Hematopoietic multipotent progenitor cell treated with erythropoietin and hydrocortisone succinate and interleukin-3 and kit ligand, for 4 days (in vitro differentiated cells): ENCODE measurements at places on chromosomes 5 and 9.
A peak's percentile ranks its signal among the peaks of the same experiment; 100 is the strongest.

DNA sequence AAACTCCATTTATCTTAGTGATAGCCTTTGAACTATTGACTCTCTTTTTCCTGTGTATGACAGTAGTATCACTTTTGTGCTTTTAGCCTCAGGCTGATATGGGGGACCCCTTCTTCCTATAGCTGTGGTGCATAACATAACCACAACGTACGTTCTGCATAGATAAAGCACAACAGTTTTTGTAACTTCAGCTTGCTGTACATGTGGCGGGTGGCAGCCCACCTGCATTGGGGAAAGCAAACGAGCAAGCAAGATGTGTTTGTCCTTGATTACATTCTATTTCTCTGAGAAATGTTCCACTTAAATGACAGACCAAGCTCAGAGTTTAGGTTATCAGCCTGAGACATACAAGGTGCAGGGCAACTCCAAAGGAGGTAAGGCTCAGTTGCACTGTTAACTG, 309.4 kb downstream of the KDM4C start:
- DNase-seq = peak; percentile 94

DNA sequence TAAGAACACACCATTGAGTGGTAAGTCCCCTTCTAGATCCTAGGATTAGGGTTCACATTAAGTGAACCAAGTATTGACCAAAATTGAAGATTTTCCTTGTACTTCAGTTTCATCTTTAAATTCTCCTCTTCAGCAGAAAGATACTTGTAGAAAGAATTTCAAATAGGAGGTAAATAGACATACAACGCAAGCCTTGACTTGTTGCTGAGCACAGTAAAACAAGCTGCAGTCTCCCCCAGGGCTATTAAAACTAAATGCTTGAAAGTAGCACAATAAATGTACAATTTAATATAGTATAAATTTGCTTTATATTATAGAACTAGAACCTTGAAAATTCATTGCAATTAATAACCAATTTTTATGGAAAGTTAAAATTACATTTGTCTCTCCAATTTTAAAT, 170.1 kb upstream of the TARS1 start:
- no peak for DNase-seq

DNA sequence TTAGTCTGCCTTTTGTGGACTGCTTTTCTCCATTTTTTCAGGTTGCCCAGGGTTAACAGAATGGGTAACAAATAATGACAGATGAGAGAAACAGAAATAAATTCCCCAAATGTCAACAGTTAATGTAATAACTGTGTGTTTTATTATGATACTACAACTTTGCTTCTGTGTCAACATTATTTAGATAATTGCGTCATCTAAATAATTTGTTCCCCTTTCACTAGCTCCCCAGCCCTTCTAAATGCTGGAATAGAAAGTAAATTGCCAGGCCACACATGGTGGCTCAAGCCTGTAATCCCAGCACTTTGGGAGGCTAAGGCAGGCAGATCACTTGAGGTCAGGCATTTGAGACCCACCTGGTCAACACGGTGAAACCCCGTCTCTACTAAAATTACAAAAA, 53.5 kb downstream of the RNF38 start:
- peak; percentile 48 for DNase-seq

GRCh38 chr5:21058289-21058688, 1070.3 kb upstream of the CDH18 start:
- DNase-seq = no peak

- DNase-seq = peak; percentile 56
Measured at GRCh38 chr9:72907421-72907820, 45.4 kb downstream of the ALDH1A1 start.

DNA sequence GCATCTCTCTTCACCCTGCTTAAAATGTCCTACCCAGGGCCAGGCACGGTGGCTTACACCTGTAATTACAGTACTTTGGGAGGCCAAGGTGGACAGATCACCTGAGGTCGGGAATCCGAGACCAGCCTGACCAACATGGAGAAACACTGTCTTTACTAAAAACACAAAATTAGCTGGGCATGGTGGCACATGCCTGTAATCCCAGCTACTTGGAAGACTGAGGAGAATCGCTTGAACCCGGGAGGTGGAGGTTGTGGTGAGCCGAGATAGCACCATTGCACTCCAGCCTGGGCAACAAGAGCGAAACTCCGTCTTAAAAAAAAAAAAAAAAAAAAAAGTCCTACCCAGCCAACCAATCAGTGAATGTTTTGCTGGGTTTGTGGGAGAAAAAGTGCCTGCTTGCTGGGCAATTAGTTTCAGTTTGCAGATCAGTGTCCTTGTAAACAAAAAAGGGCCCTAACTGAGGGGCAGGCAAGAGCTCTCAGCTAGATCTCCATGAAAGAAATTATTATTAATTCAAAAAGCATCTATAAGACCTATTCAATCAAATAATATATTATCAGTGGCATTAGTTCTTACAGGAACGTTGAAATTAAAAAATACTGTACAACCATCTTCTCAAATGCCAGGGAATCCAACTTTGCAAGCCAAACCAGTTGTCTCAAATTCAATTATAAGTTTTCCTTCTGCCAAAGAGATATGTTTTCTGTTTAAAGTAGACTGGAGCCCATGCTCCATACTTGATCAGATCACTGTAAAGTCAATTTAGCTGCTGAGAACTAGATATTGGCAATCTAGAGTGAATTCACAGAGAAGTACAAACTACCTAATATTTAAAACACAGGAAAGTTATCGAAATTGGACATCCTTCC, 3.9 kb downstream of the MEGF9 start:
- DNase-seq = peak; percentile 91

DNA sequence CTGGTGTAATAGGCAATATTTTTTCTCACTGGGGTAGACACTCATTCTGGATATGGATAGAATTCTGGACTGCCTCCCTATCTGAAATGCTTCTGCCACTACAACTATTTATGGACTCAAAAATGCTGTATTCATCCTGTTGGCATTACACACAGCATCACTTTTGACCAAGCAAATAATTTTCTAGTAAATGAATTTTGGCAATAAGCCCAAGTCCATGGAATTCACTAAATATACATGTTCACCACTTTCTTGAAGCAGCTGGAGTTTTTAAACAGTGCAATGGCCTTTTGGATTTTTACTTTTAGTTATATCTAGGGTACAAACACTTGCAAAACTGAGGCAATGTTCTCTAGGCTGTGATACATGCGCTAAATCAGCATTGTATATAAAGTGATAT, 724.9 kb upstream of the EDIL3 start:
- no peak for DNase-seq

DNA sequence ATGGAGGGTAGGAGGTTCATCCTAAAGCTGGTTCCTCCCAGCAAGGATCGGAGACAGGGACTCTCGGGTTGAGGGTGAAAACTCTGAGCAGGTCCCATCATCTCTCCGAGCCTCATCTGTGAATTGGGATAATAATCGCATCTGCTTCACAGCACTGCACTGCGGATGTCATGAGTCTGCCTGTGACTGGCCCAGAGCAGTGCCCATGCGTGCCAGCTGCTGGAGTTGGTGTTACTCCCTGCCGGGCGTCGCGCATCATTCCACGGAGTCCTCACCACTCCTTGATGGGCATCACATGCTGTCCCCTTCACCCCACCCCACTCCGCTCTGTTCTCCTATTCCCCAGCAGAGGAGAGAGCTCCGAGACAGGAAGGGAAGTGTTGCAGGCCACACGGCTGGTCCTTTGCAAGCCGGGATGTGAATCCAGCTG, 35.1 kb upstream of the ORM1 start:
- no peak for DNase-seq

DNA sequence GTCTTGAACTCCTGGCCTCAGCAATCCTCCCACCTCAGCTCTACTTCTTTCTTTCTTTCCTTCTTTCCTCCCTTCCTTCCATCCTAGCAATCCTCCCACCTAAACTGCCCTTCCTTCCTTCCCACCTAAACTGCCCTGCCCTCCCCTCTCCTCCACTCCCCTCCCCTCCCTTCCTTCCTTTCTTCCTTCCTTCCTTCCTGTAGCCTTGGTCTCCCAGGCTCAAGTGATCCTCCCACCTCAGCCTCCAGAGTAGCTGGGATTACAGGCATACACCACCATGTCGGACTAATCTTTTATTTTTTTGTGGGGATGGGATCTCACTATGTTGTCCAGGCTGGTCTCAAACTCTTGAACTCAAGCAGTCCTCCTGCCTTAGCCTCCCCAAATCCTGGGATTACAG, 65.8 kb downstream of the NFIB start:
- DNase-seq = no peak

- no peak for DNase-seq
Measured at GRCh38 chr9:98846879-98847278, 39.4 kb downstream of the GALNT12 start.

DNA sequence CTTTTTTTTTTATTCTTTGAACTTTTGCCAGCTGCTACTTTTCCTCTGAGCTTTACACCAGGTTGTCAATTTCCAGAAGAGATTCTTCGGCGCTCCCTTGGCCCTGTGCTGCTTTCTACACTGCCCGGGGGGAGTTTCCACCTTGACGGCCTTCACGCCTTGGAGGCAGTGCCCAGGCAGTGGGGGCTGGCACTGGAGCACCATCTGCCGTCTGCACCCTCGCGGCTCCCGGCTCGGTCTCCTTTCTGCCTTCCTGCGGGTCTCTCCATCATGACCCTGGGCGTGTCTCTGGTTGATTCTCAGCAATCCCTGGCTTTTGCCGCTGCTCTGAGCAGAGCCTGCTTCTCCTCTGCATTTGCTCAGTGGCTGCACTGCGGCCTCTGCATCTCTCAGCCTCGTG, 2.9 kb downstream of the SLC6A18 start:
- no peak for DNase-seq

DNA sequence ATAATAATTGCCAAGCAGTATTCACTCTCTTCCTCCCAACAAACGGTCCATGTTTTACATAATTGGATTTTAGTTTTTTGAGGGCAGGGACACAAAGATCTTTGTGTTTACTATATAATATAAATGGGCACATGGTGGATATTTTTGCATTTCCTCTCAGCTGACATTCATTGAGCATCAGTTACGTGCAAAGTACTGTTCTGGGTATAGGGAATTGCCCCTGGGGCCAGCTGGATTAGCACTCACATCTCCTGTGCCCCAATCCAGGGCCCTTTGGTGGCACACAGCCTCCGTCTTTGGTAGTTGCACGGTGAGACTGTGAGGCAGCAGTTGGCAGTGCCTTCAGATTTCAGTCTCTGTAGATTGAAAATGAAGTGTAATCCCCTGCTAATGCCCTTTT, 1.6 kb downstream of the TDRD7 start:
- DNase-seq = no peak

DNA sequence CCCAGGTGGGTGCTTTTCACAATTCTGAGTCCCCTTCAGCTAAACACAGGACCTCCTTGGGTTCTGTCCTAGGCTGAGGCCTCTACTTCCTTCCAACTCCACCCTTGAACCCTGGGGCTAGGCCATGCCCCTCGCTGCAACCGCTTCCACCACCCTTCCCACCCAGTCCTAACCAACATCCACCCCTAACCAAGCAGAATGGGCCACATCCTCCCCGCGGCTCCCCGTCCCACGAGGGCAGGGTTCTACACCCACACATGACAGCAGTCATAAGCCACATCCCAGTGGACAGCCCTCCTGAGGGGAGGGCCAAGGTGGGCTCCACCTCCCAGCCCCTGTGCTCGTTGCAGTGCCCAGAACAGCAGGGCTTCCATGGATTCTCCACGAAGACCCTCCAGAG, 65.8 kb downstream of the SHB start:
- no peak for DNase-seq

DNA sequence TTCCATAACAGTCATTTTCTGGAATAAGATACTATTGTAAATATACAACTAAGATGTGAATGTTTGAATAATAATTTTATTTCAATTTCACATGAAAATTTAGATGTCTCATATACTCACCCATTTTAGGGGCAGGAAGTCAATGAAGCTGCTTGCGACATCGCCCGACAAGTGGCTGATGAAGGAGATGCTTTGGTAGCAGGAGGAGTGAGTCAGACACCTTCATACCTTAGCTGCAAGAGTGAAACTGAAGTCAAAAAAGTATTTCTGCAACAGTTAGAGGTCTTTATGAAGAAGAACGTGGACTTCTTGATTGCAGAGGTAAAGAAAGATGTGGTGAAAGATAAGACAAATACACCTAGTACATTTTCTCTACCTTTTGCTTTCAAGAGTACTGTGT, 8.6 kb downstream of the BHMT start:
- no peak for DNase-seq

DNA sequence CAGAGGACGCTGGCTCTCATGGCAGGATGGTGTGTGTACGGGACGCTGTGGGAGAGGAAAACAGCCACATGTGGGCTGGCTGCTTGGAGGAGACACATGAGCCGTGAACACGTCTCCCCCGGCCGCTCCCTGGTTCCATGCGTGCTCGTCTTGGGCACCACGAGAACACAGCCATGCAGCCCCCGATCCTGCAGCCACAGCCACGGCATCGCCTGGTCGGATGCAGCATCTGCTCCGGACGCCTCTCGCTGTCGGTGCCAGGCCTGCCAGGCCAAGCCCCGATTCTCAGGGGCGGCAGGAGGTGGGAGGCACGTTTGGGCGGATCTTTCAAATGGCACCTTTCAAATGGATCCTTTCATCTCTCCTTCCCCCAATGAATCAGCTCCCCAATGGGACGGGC, 3.2 kb downstream of the LCN10 start:
- no peak for DNase-seq

- DNase-seq = no peak
Measured at GRCh38 chr9:136010176-136010575, 49.0 kb upstream of the UBAC1 start.

GRCh38 chr5:76472335-76473008, 69.4 kb downstream of the IQGAP2 start:
- DNase-seq = peak; percentile 74

- DNase-seq = no peak
Measured at GRCh38 chr9:73231203-73231602, 79.5 kb downstream of the ANXA1 start.

DNA sequence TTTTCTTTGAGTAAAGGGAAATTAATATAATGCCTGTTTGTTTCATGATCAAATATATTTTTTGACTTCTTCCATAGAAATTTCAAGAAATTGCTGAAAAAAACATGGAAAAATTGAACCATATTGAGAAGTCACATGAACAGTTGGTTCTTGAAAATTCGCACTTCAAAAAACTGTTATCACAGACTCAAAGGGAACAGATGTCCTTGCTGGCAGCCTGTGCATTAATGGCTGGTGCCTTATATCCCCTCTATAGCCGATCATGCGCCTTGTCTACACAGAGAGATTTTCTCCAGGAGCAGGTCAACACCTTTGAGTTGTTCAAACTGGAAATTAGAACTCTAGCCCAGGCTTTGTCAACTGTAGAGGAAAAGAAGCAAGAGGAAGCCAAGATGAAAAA, 191.4 kb downstream of the CCDC171 start:
- no peak for DNase-seq
